Heart right ventricle (tissue), 16 donors: ENCODE measurements at places on chromosomes 11 and 22. TPM values are rescaled to one million over a fixed set of nuclear protein-coding genes. Genes with fewer than 3 reads are reported as not detected.

The LRRC74B gene
- polyA plus RNA-seq: not detected

The RASGRP2 gene
- polyA plus RNA-seq: 128 TPM

The FREY1 gene
- 0.59 TPM for polyA plus RNA-seq

The EMID1 gene
- 0.22 TPM for polyA plus RNA-seq

The TBX10 gene
- not detected for polyA plus RNA-seq

The KIF18A gene
- not detected for polyA plus RNA-seq

The CARD16 gene
- 31.7 TPM for polyA plus RNA-seq

The MS4A4A gene
- 8.9 TPM for polyA plus RNA-seq

The CBLIF gene
- not detected for polyA plus RNA-seq

The CD3D gene
- 0.54 TPM for polyA plus RNA-seq

The MLC1 gene
- polyA plus RNA-seq: 0.07 TPM

The C1QTNF4 gene
- 1.4 TPM for polyA plus RNA-seq

The ZNF214 gene
- polyA plus RNA-seq: 0.22 TPM

The SEPTIN5 gene
- polyA plus RNA-seq: 104 TPM
